Lower lobe of right lung (tissue), 2 donors: ENCODE measurements at places on chromosomes 12 and 14. TPM values are rescaled to one million over a fixed set of nuclear protein-coding genes. Genes with fewer than 3 reads are reported as not detected.

PTPN21 gene
- total RNA-seq, result 47.6 TPM

WNT5B gene
- 6.1 TPM for total RNA-seq

SLC17A8 gene
- total RNA-seq, result not detected

NOPCHAP1 gene
- 11.7 TPM for total RNA-seq

CEP170B gene
- 24.7 TPM for total RNA-seq

CD69 gene
- 11.4 TPM for total RNA-seq

AEBP2 gene
- 36.7 TPM for total RNA-seq

WNT1 gene
- total RNA-seq, result not detected
